ENCODE measurements at places on chromosomes 16 and 17.

- no peak for DNase-seq
Observed at GRCh38 chr17:31148205-31148604, 53.4 kb downstream of the NF1 start.

DNA sequence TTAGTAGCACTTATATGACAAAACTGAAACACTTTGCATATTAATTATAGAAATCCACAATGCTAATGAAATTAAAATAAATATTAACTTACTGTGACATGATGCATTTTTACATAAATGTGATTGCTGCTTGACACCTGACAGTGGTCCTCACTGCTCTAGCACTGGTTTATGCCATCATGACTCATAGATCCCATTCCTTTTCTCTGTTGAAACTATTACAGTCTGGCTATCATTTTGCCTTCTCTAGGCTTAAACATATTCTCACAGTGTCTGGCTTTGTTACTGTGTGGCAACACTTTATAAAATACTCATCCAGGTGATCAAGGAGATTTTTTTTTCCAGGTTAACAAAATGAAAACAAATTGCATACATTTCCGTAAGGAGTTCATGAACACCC, 108.0 kb downstream of the MRTFB start:
- DNase-seq = no peak

GRCh38 chr17:32266389-32267301, 1.0 kb downstream of the RHBDL3 start:
- no peak for DNase-seq

DNA sequence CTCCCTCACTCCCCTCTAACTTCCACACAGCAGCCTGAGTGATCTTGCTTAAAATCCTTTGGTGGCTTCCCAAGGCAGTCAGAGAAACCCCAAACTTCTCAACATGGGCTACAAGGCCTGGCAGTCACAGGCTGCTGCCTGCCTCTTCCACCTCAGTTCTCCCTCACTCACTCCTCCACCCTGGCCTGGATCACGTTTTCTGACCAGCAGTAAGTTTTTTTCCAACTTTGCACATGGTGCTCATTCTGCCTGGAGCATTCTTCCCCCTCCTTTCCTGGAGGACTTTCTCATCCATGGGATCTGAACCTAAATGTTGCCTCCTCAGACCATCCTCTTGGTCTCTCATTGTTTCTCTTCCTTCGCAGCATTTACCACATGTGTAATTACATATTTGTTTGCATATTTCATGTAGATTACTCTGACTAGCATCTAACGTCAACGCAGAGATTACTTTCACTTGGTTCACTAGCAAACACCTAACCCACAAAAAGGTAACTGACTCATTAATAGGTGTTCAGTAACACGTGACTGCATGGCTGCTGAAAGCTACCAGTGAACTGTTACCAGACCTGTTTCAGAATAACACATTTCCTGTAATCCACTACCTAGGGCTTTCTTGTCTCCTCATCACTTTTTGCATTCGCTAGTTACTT, 17.1 kb downstream of the GNA13 start:
- DNase-seq = no peak

DNA sequence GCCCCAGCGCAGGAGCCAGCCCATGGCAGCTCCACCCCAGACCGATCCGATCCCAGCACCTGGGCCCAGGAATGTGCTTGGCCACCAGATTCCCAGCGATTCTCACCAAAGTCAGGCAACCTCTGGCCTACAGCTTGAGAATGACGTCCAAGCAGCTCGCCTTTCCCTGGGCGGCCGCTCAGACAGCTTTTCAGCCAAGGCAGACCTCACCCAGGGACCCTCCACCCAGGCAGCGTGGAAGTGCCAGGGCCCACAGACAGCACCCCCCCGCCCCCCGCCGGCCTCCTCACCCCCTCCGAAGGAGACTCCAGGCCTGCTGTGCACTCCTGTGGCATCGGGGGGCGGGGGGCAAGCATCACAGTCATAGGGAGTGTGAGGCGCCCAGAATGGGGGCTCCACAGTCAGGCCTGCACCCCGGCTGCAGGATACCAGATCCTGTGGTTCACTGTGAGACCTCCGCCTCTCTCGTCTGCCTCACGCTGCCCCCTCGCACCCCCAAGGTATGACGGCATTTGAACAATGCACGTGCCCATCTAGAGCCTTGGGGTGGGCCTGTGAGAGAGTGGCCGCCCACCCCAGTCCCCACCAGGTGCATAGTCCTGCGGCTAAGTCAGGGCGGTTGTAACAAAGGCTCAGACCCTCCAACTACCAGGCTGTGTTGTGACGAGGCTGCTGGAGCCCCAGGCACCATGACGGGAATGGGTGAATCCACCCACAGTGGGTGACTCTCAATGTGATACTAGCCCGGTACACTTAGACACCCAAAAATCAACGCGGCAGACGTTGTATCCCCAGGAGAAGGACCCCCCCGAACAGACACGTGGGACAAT, 6.0 kb downstream of the CEP295NL start:
- DNase-seq = no peak

DNA sequence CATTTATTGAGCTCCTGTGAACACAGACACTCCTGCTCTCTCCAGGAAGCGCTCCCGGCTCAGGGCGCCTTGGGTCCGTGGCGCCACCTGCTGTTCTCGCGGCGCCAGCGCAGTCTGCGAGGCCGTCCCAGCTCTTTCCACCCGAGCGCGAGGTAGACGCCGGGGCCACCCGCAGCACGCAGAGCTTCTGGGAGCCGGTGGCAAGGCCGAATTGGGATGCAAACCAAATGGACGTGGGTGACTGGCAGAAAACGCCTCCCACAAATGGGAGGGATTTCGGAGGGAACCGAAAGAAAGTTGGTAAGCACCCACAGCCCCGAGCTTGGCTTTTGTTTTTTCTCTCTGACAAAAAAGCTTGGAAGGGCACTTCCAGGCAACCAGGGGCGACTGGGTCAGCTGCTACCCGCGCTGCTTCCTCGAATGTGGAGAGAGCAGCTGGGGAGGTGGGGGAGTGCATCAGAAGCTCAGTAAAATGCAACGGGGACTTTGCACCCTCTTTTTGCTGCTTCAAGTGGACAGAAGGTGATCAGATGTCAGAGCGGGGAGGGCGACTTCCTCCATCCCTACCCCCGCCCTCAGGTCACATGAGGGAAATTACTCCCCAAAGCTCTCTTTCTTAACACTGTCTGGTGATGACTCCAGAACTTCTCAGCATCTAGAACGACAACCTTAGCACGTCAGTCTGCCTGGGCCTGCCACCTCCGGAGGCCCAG, 13.5 kb upstream of the N4BP1 start:
- peak; percentile 79 for DNase-seq

DNA sequence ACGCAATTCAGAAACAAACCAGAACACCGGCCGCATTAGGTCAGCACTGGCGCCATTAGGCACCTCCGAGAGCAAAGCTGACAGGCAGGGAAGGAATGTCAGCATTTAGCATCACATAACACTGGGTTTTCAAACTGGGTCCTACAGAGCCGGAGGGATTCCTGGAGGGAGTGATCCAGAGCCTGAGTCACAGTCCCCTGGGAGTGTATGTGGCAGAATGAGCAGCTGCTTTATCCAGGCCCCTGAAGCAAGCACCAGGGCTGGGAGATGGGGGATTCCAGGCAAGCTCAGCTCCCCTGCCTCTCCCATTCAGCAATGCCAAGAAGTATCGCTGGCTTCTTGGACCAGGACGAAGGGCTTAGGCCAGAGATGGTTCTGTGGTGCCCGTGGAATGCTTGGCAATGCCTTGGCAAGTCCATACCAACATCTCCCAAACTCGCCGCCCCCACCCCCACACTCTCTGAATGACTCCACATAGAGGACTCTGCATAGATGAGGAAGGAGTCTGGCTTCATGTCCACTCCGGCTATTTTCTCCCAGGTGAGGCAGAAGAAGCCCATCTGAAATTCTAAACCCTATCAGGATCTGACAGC, 20.4 kb downstream of the GAS7 start:
- DNase-seq = no peak

DNA sequence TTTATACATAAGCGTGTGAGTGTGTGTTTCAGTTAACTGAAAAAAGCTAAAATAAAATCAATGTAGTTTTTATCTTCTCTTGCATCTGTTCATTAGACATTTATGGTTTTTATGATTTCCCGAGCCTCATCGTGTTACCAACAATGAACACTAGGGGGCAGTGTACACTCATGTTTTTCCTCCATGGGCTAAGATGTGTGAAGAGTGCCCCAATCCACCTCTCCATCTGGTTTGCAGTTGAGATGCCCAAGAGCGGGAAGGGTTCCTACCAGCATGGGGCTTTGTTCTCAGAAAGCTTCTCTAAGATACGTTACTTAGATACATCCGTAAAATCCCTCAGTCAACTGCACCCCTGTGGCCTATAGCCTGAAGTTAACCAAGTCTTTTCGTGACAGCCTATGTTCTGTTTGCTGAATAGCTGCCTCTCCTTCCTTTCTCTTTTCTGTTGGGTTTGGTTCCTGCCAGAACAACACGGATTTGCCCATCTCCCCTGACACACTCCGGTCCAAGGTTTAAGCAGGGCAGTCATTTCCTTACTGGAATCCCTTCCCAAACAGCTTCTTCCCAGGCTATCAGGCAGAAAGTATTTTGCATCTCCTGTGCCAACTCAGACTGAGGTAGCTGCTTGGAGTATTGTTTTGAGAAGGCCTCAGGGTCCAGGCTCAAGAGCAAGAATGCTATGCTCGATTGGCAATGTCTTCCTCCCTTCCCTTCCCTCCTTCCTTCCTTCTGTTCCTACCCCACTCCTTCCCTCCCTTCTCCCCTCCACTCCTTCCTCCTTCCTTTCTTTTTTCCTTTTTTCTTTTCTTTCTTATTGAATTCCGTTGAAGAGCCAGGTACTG, 12.9 kb upstream of the ELAC2 start:
- DNase-seq = peak; percentile 20

DNA sequence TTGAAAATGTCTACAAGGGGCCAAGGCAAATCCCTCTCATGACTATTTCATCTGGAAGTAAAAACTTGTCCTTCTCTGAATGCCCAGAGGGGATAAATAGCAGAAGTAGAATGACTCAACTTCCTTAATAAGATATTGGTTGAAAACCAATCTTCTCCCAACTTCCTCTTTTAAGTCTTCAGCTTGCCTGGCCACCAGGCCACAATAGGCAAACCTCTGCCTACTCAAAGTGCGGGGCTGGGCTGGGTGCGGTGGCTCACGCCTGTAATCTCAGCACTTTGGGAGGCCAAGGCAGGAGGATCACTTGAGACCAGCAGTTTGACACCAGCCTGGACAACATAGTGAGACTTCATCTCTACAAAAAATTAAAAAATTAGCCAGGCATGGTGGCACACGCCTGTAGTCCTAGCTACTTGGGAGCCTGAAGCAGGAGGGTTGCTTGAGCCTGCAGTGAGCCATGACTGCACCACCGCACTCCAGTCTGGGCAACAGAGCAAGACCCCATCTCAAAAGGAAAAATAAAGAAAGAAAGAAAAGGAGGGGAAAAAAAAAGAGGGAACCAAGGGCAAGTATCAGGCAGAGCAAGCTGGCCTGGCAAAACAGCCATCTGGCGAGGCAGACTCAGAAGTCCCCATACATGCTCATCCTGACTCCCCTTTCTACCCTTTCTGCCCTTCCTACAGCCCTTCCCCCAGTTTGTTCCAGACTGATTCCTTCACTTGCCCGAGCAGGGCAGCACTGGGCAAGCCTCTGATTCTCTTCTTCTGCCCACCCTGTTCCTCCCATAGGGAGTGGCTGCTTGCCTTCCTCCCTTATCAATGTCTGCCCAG, 20.6 kb downstream of the MAP3K14 start:
- DNase-seq = no peak
